ENCODE measurements at places on chromosomes 13 and 19. TPM values are rescaled to one million over a fixed set of nuclear protein-coding genes. Genes with fewer than 3 reads are reported as not detected.

Gene ZNF534
- 0.49 TPM for total RNA-seq

Gene ZNF880
- 23.7 TPM for total RNA-seq

Gene GIPC3
- total RNA-seq, result 1.6 TPM

Gene CLEC17A
- not detected for total RNA-seq

Gene CCDC169
- total RNA-seq, result not detected

Gene ZNF773
- total RNA-seq, result 9.5 TPM

Gene LHFPL6
- total RNA-seq, result 99.0 TPM

Gene FGF22
- 0.56 TPM for total RNA-seq

Gene ZSCAN1
- total RNA-seq, result not detected

Gene EDNRB
- 27.6 TPM for total RNA-seq

Gene SYNE4
- 0.92 TPM for total RNA-seq

Gene FLT3LG
- 5.6 TPM for total RNA-seq

Gene DCLK1
- 27.8 TPM for total RNA-seq
